ENCODE measurements at places on chromosomes 4 and X. TPM values are rescaled to one million over a fixed set of nuclear protein-coding genes. Genes with fewer than 3 reads are reported as not detected.

Gene YY2
- total RNA-seq = 1.4 TPM

Gene CENPI
- 8.7 TPM for total RNA-seq

Gene SGMS2
- total RNA-seq = 16.9 TPM

Gene PFKFB1
- total RNA-seq = 0.20 TPM

Gene IL21
- total RNA-seq = not detected

Gene ZDHHC15
- 16.0 TPM for total RNA-seq

All from spinal cord (tissue), 10 donors.